ENCODE measurements at places on chromosomes 5 and 9.

GRCh38 chr5:150488519-150489359 is 19.2 kb upstream of the NDST1 start:
- no peak for DNase-seq

DNA sequence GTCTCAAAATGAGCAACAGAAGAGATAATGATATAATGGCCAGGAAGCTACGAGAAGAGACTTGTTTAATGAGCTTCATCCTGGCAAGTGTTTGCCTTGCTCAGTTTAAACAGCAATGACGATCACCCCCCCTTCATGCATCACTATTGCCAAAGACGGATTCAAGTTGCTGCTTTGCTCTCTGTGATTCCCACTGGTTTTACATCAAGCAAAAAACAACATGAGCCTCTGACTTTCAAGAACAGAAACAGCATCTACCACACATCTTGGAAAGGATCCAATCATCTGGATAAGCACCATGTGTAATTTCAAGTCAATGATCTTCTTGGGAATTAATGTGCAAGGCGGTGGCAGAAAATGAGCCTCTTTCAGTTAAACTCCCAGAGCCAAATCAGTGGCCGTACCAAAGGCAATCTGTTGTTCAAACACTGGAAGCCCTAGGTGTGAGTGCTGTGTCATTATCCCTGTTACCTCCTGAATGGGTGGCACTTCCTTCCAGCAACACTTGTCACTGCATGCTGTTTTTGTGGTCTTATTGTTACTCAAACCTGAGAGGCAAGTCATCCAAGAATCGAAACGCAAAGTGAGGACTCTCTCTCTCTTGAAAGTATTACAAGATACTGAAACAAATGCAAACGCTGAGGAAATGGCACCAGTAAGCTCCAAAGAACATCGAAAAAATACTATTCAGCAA is 72.8 kb downstream of the MED27 start:
- DNase-seq, result peak; percentile 16

DNA sequence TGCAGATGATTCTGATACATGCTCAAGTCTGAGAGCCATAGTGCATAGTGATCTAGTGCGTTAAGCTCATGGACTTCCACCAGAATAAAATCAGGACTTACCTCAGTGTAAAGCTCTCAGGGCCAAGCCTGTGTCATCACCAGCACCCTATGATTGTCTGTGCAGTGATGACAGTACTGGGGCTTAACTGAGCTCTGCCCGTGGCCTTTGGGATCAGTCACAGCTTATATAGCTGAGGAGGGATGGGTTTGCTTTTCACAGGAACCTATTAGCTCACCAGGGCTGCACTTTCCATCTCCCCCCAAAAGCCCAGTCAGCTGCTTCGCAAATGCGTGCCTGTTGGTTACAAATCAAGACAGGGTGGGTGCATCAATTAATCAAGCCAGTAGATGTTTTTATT is 246.9 kb downstream of the NR3C1 start:
- no peak for DNase-seq

DNA sequence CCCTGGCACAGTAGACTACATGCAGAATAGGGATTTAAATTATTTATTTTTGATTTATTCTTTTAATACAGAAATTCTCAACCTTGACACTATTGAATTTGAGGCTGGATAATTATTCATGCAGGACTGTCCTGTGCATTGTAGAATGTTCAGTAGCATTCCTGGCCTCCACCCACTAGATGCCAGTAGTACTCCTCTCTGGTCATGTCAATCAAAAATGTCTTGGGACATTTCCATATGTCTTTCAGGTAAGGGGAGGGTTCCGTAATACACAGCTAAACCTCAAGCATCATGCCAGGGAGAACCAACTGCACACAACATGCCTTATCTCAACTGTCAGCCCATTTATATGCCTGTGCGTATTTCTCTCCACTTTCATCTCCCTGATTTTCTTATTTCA is 231.8 kb downstream of the BRINP1 start:
- no peak for DNase-seq

GRCh38 chr9:126630458-126631237 is 16.9 kb downstream of the LMX1B start:
- DNase-seq, result no peak

- DNase-seq, result no peak
Measured at GRCh38 chr9:119164716-119165115, 204.5 kb downstream of the BRINP1 start.

DNA sequence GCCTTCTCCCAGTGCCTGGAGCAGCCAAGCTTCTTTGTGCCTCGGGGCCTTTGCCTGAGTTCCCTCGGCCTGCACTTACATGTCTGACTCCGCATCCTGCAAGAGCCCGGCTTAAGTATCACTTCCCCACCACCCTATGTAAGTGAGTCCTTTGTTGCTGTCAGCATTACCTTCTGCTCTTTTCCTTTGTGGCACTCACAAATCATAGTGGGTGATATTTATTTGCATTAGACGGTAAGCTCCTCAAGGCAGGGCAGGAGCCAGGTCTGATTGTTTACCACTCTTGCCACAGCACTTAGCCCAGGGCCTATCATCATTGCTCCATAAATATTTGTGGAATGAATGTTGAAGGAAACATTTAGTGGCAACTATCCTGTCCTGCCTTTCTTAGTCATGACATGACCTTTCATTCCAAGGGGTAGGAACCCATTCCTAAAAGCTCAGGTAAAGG is 4.8 kb downstream of the GM2A start:
- DNase-seq, result no peak

GRCh38 chr5:16992444-16992843 is 56.4 kb upstream of the MYO10 start:
- no peak for DNase-seq

- no peak for DNase-seq
Measured at GRCh38 chr5:99674101-99674500, 745.3 kb upstream of the CHD1 start.

- no peak for DNase-seq
Measured at GRCh38 chr5:63262185-63262981, 683.8 kb downstream of the LRRC70 start.

DNA sequence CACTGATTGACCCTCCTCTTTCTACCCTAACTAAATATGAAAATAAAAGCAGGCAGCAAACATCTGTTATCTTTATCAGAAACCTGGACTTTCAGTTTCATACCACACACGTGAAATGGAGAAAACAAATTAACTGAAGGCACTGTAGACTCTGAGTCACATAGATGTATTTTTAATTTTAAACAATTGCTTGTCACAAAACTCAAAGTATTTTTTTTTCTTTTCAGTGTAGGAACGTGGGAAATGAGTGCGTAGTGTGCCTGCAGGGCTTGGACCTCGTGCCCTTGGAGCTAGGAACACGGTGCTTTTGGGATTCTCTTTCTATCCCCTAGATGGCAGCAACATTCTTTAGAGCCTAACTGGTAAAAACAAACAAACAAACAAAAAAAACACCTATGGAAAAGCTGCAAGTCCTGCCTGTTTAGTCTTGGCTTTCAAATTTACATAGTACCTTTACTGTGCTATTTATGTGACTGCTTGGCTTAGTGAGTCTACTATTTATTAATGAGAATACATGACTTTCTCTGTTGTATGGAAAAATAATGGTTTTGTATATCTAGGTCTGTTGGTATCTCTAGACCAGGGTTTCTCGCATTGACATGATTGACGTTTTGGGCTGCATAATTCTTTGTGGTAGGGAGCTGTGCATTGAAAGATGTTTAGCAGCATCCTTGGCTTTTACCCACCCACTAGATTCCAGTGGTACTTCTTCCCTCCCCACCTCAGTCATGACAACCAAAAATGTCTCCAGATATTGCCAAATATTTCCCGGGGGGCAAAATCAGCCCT is 16.8 kb upstream of the ACTBL2 start:
- no peak for DNase-seq

- DNase-seq, result no peak
Measured at GRCh38 chr5:139658501-139658927, 10.4 kb downstream of the CXXC5 start.

DNA sequence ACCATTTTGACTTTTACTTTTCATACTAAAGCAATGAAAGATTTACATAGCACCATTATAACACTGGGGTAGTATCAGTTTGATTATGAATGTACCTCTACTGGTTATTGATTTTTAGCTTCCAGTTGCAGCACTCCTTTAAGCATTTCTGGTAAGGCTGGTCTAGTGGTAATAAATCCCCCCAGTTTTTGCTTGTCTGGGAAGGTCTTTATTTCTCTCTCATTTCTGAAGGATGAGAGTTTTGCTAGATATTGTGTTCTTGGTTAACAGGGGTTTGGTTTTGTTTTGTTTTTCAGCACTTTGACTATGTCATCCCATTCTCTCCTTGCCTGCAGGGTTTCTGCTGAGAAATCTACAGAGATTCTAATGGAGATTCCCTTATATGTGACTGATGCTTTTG is 26.9 kb upstream of the IGFBPL1 start:
- DNase-seq, result no peak

DNA sequence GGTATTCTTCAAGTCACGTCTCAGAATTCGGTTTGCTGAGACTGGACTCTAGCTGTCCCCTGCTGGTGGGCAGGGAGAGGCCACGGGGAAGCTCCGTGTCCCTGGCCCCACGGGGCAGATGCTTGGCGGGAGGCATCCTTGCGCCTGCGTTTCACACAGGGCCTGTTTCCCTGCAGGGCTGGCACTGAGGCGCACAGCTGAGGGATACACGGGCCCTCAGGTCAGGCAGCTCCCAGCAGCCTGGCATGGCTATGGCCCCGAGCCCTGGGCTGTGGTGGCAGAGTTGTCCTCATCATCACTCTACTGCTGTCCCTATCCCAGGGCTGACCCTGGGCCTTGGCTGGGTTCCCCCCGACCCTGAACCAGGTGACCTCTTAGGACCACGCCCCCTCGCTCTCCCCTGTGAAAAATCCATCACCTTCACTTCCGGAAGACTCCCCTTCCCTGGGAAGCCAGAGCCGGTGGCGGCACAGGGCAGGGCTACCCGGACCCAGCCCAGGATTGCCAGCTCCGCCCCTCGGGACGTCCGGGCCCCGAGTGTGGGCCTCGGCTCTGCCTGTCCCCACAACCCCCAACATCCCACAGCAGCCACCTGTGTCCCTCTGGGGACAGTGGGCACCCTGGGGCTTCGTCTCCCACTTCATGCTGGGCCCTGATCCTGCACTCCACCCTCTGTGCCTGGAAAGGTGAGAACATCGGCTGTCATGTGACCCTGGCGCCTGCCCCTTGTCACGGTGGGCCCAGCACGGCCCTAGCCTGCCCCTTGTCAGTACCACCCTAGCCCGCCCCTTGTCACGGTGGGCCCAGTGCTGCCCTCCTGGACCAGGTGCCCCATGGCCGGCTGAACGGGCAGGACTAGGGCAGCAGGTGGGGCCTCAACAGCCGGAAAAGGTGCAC is 5.0 kb downstream of the DPP7 start:
- DNase-seq, result no peak

- DNase-seq, result no peak
Measured at GRCh38 chr9:130189840-130190239, 17.6 kb downstream of the NCS1 start.

GRCh38 chr9:5459289-5459829 is 9.0 kb downstream of the CD274 start:
- peak; percentile 39 for DNase-seq

- DNase-seq, result no peak
Measured at GRCh38 chr5:42668254-42668653, 88.4 kb upstream of the CCDC152 start.

DNA sequence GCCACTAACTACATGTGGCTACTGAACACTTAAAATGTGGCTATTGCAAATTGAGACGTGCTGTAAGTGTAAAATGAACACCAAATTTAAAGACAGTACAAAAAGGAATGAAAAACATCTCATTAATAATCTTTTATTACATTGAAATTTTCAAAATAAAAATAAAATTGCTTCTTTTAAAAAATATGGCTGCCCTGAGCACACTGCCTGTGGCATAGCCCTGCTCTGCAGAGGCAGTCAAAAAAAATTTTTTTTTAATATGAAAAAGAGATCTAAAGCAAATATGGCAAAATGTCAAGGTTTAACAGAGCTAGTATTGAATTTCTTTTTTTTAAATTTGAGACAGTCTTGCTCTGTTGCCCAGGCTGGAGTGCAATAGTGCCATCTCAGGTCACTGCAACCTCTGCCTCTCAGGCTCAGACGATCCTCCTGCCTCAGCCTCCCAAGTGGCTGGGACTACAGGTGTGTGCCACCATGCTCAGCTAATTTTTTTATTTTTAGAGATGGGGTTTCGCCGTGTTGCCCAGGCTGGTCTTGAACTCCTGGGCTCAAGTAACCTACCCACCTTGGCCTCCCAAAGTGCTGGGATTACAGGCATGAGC is 25.6 kb downstream of the CARNMT1 start:
- DNase-seq, result no peak

DNA sequence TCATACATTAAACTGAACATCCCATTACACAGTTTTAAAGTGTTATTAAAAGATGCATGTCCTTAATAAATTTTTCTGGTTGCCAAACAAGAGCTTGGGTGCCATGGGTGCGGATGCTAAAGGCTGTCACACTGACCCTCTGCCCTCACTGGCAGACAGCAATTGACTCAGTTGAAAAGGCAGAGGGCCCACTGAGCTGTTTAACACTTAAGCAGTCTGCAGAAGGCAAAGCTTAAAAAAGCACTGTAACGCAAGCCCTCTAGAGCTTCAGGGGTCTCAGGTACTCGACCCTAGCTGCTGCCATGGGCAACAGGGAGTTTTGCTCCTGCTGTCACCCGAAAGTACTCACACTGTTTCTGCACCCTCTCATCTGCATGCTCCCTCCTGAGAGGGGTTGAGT is 726.4 kb upstream of the TYRP1 start:
- no peak for DNase-seq

GRCh38 chr9:34999576-34999975 is 10.0 kb downstream of the DNAJB5 start:
- no peak for DNase-seq

DNA sequence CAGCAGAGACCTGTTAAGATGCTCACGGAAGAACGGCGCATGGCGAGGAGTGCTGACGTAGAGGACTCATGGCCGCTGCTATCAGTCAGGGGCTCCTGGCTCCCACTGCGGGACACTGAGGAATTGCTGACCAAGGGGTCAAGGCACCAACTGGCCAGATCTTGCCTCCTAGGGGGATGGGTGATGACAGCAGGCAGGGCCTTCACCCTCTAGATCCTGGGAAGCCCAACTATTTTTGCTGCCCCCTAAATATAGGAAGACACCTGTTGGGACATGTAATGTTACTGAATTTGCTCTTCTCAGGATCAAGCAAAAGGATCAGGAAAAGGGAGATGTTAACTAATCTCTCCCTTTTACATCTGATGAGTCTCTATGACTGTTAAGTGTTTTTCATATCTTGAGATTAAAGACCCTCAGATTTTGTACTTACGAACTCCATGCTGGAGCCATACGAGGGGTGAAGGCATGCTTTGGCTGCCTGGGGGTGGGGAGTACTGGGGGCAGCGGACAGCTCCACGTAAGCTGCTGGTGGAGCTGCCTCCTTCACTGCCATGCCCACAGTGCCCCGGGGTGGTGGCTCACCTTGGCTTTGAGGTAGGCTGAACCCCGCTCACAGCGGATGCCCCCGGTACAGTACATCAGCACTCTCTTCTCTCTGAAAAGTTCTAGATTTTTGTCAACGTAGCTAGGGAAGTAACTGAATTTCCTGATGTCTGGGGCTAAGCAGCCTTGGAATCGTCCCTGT is 28.1 kb downstream of the TSTD2 start:
- DNase-seq, result no peak

- DNase-seq, result no peak
Measured at GRCh38 chr9:120438836-120439546, 141.0 kb downstream of the CDK5RAP2 start.

Measured in activated naive CD4-positive, alpha-beta T cell treated with anti-CD3 and anti-CD28 coated beads, Interleukin-2, amount 50 U/mL, for 16 hours (primary cell).